ENCODE measurements at places on chromosomes 4 and X.

DNA sequence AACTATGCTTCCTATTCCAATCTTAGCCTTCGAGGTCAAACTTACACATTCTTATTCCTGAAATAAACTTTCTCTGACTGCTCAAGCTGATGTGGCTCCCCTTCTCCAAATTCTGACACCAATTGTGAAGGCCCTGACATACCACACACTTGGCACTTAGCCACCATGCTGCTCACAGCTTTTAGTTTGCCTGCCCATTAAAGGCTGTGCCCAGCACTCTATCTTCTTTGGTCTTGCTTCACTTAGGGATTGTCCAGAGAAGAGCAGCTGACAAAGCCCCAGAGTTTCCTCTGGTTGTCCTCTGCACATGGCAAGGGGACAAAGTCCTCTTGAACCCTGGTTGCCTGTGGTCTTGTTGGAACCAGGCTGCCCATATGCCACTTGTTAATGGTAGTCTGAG, 126.1 kb downstream of the ARHGEF9 start:
- DNase-seq: no peak

GRCh38 chr4:8029689-8030088, 90.0 kb upstream of the AFAP1 start:
- no peak for DNase-seq

DNA sequence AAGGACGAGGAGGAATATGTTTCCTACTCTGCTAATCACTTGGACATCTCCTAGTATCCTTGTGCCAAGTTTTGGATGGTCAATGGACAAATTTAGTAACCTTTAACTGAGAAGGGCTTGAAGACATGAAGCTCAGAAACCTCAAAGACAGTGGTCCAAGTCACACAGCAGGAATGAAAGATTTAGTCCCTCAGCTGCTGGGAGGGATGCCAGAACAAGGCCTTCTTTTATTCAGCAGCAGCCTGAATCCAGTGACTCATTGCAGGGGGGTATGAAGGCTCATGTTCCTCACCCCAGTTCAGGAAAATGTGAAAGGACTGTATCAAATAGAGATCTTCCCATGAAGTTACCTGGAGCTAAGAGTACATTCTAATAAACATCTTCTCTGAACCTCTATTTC, 214.9 kb upstream of the UGT8 start:
- no peak for DNase-seq

- no peak for DNase-seq
Measured at GRCh38 chrX:34365471-34365870, 233.4 kb upstream of the FAM47A start.

DNA sequence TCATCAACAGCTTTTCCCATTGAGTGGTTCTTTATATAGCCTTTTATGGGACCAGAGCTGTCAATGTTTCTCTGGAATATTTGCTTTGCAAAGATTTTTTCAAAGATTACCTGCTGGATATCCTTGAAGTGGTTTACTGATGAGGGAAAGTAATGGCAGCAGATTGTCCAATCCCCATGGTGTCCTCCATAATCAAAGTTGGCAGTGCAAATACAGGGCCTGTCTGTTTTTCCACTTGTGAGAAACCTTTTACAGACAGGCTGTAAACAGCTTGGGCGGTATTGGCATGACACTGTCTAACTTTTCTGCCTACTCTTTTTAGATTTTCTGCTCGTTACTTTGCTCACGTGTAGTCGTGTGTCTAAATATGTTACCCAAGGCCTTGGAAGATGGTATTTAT, 641.9 kb upstream of the NR3C2 start:
- no peak for DNase-seq

DNA sequence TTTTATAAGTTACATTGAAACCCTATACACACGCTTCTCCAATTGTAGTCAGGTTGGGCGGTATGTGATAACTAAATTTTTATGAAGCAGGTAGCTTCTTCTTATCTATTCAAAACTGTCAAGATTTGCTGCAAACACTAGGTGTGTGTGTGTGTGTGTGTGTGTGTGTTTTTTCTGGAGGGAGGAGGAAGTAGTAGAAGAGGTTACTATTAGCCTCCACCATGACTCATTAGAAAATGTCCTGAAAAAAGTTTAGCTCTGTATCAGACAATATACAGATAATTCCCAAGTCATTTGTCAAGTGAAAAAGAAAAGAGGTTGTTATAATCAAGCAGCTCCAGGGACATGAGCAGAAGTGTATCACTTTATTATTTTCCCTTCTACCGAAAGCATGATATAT, 33.9 kb downstream of the PCDH7 start:
- no peak for DNase-seq

DNA sequence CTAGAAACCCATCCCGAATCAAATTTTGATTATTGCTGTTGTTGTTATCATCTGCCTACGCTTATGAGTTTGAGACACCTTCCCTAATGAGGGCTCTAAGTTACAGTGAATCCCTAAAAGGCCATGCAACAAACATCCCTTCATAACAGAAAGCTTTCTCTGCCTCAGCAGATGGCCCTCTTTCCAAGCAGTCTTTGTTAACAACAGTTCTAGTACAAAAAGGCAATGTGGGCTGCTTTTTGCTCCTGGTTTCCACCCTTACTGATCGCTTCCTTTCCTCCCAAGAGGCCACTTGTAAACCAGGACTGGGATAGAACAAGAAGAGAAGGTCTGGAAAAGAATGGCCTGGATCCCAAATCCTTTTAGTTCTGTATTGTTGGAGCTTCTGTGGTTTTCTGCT, 24.2 kb downstream of the GPC4 start:
- no peak for DNase-seq

GRCh38 chrX:47802589-47802988, 34.1 kb upstream of the ZNF81 start:
- no peak for DNase-seq

DNA sequence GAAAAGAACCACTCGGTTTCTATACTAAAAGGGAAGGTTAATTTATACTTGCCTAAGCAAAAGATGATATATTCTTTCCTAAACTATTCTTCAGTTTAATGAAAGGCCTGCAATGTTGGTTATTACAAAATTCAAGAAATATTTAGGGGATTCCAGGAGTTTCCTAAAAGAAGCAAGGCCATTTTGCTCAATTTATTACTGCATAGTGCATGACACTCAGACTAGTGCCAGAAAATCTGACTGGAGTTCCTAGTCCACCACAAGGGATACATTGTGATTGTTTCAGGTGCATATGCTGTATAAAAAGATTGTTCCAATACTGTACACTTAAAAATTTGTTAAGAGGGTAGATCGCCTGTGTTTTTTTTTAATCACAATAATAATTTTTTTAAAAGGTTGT, 78.7 kb downstream of the CAPN6 start:
- no peak for DNase-seq

DNA sequence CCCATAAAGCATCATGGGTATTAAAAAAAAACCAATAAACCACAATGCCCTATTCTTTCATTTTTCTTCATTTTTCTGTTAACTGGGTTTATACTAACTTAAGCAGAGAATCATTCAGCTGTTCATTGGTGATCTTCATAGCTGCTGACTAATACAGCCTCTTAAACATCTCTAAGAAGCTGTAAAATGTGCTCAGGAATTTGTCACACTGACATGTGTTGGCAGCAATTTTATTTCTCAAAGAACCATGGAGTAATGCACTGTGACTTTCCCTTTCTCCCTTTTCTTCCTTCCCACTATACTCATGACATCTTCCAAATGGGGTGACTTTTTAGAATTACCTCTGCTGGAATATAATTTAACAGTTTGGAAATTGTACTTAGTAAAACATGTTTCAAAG, 315.4 kb downstream of the ANTXR2 start:
- DNase-seq: no peak

GRCh38 chrX:49910344-49910743, 12.1 kb upstream of the CLCN5 start:
- no peak for DNase-seq

GRCh38 chr4:1725521-1725920, 4.2 kb downstream of the TACC3 start:
- DNase-seq: no peak

GRCh38 chrX:45760187-45760742, 559.6 kb upstream of the DIPK2B start:
- no peak for DNase-seq

- no peak for DNase-seq
Measured at GRCh38 chr4:15327311-15328298, 100.2 kb upstream of the C1QTNF7 start.

- DNase-seq: no peak
Measured at GRCh38 chr4:134787315-134787714, 585.7 kb upstream of the PABPC4L start.
